HS-27A (cell line): ENCODE measurements at places on chromosomes 12 and 14.

GRCh38 chr12:8057839-8058238 is 8.3 kb downstream of the C3AR1 start:
- no peak for DNase-seq

- no peak for DNase-seq
Measured at GRCh38 chr12:70258605-70259403, 15.6 kb downstream of the CNOT2 start.

- DNase-seq: no peak
Measured at GRCh38 chr12:80710727-80711449, 3.5 kb downstream of the MYF6 start.

DNA sequence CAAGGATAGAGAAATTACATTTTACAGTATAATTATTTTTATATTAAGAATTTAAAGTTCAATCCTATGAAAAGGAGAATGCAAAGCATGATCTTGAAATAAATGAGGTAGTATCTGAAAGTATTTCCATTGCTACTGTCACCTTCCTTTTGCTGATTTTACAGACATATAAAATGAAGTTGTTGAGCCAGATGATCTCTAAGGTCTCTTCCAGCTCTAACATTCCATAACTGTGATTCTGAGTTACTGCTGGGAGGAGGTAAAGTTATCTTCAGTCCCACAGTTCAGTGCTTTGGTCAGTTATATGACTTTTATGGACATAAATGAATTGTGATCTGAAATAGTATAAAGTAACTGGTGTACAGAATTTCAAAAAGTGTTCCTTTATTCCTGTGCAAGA is 52.8 kb downstream of the SLC38A6 start:
- no peak for DNase-seq

DNA sequence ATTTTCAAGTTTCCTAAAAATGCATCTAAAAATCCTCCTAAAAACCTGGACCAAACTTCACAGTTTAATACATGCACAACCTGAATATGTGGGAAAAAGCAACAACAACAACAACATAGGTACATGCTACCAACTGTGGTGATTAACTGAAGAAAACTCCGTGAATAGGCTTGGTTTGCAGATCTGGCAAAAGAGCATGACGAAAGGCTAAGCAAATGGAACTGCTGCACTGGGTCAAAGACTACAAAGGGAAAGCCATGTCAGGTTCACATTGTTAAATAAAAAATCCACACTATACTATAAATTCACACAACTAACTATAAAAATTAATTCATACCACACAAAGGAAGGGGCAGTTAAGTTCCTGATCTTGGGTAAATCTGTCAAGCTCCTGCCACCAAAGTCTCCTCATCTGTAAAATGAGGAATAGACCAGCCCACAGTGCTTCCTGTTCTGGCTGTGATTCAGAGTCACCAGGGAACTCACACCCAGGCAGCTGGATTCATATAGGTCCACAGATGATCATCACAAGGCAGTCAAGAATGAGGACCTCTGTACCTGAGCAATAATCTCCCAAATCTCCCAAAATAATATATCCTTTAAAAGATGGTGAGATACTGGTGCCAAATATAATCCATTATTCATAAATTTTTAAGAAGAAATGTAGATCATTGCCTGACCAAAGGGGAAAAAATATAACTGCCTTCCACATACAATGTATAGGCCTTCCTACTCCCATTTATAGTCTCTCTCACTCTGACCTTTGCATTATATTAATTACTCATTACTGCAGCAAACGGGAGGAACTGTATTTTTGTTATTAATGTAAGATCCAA is 7.0 kb downstream of the CORO1C start:
- DNase-seq: no peak

DNA sequence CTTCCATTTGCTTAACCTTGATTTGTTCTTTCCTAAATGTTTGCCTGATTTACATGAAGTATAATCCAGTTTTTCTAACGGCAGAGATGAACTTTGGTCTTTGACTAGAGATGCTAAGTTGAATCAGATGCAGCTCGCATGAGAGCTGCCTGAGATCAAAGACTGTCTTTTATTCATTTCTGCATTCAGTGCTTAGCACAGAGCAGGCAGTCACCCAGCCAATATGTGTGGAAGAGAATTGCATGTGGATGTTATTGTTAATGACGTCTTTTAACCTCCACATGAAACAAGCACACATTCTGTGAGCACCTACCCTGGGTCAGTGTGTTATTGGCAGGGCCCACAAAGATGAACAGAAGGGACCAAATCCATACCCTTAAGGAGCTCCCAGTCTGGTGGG is 99.2 kb downstream of the SLC5A8 start:
- no peak for DNase-seq

DNA sequence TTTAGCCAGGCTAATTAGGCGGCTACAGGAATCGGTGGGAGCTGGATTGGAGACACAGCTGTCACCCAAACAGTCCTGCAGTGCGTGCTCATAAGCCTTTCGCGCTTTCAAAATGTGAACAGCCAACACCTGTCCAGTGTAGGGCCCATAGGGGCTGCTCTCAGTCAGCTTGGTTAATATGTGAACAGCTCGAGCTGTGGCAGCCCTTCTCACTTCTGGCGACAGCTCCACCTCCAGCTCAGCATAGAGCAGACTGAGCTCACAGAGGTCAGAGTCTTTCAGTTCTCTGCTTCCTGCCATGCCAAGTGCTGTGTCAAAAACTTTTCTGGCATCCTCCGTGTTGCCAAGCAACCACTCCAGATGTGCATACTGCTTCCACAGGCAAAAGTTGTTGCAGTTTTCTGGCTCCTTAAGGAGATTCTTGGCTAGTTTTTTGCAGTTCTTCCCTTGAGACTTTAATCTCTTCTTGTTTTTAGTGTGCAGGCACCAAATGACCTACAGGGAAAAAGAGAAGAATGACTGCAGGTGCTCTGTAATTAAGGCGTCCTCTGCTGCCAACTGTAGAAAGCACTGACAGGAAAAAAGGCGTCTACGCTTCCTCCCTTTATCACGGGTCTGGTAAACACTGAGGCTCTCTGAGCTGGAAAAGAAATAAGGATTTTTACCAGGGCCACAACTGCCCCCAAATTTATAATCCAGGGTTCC is 32.5 kb downstream of the PSMC1 start:
- DNase-seq: no peak

- no peak for DNase-seq
Measured at GRCh38 chr14:88821378-88821777, 3.1 kb upstream of the TTC8 start.

DNA sequence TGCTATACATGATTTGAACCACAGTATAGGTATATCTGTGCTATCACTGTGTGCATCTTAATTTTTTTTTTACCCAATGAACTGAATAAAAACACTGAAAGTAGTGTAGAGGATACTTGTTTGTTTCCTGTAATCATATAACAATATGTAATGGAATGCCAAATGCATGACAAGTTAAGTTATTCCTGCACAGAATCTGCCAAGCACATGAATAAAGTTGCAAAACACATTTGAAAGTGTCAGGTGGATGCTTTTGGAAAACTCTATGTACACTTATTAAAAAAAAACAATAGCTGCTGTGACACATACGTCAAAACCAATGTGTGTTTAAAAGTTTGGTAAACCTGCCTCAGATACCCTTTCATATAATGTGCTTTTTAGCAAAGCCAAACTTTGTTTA is 1638.1 kb upstream of the SEL1L start:
- no peak for DNase-seq

GRCh38 chr12:111084158-111084557 is 163.8 kb upstream of the MYL2 start:
- DNase-seq: no peak

GRCh38 chr12:27009881-27010301 is 4.3 kb downstream of the TM7SF3 start:
- DNase-seq: no peak

DNA sequence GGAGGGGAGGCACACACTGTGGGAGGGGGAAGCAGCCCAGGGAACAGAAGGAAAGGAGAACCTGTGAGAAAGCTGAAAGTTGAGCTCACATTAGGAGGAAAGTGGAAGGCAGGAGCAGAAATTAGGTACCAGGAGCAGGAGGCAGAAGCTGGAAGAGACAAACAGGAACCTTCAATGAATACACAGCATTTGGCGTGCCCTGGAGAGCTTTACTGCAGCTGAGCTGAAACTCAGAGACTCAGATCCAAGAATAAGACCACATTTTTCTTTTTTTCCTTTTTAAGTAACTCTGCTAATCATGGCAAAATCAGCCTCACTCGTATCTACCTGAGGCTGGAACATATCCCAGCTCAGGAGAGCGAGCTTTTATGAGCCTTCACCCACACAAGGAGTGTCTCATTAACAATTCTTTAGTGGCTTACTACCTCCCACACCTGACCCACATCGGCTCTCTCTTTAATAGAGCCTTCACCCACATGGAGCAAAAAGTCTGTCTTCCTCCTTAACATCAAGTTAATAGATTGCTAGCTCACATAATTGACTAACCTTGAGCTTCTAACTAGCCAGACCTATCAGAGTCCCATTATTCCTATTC is 18.2 kb upstream of the CERS5 start:
- DNase-seq: no peak

DNA sequence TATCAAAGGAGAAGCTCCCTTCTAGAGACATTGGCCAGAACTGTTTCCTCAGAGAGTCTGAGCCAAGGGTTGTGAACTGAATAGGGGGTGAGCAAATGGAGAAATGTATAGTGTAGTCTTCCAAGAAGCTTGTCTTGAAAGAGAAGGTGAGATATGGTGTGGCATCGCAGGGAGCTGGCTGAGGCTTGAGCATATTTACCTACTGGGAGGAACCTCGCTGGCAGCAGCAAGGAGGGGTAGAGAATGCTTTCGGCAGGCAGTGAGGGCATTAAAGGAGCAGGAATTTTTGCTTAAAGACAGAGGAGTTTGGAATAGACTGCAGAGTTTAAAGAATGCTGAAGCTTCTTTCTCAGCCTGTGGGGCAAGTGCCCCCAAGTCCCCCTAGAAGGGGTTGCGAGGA is 59.3 kb upstream of the PRMT8 start:
- DNase-seq: no peak

- no peak for DNase-seq
Measured at GRCh38 chr12:54384591-54385041, at the start of gene ZNF385A. Gene ZNF385A, minus strand, starts transcription at chr12:54384733. Its CDS starts 219 bp downstream, at chr12:54384514.

GRCh38 chr12:592024-592505 is 71.2 kb downstream of the NINJ2 start:
- no peak for DNase-seq

GRCh38 chr14:104560586-104560945 is 19.0 kb upstream of the C14orf180 start:
- DNase-seq: no peak
